ENCODE measurements at places on chromosomes 6 and 20. TPM values are rescaled to one million over a fixed set of nuclear protein-coding genes. Genes with fewer than 3 reads are reported as not detected.

DNA sequence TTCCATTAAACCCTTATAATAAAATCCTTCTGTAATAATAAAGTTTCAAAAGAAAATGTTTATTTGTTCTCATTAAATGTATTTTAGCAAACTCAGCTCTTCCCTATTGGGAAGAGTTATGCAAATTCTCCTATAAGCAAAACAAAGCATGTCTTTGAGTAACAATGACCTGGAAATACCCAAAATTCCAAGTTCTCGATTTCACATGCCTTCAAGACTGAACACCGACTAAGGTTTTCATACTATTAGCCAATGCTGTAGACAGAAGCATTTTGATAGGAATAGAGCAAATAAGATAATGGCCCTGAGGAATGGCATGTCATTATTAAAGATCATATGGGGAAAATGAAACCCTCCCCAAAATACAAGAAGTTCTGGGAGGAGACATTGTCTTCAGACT lies 3.8 kb downstream of the IL17A start:
- H3K27me3 ChIP-seq = no peaks in the 10 kb centered on the region
- no peaks in the 10 kb centered on the region for H3K4me1 ChIP-seq
- no peak for DNase-seq
- no peak overlapping the region for H3K4me3 ChIP-seq

- H3K36me3 ChIP-seq = no peaks in the 10 kb centered on the region
- DNase-seq = no peak
- H3K27ac ChIP-seq = no peak overlapping the region
- H3K4me3 ChIP-seq = no peak overlapping the region
- peaks cover 92% of the 10 kb centered on the region for H3K27me3 ChIP-seq
- peaks cover 39% of the 10 kb centered on the region for H3K4me1 ChIP-seq
These were observed 45.5 kb upstream of the NR2E1 start for GRCh38 chr6:108120311-108120710.

GRCh38 chr6:52953911-52954839 lies 40.9 kb downstream of the GSTA4 start:
- H3K4me1 ChIP-seq = no peaks in the 10 kb centered on the region
- H3K36me3 ChIP-seq = no peaks in the 10 kb centered on the region
- no peak overlapping the region for H3K4me3 ChIP-seq

- no peak overlapping the region for H3K4me3 ChIP-seq
- DNase-seq = no peak
- no peaks in the 10 kb centered on the region for H3K4me1 ChIP-seq
- no peaks in the 10 kb centered on the region for H3K36me3 ChIP-seq
These were observed 15.9 kb downstream of the ROS1 start for GRCh38 chr6:117409863-117410262.

GRCh38 chr6:88807622-88808021 lies 155.8 kb downstream of the RNGTT start:
- H3K36me3 ChIP-seq = no peaks in the 10 kb centered on the region
- no peak overlapping the region for H3K27ac ChIP-seq
- H3K4me1 ChIP-seq = no peaks in the 10 kb centered on the region
- no peak overlapping the region for H3K4me3 ChIP-seq
- H3K27me3 ChIP-seq = no peaks in the 10 kb centered on the region
- DNase-seq = no peak

DNA sequence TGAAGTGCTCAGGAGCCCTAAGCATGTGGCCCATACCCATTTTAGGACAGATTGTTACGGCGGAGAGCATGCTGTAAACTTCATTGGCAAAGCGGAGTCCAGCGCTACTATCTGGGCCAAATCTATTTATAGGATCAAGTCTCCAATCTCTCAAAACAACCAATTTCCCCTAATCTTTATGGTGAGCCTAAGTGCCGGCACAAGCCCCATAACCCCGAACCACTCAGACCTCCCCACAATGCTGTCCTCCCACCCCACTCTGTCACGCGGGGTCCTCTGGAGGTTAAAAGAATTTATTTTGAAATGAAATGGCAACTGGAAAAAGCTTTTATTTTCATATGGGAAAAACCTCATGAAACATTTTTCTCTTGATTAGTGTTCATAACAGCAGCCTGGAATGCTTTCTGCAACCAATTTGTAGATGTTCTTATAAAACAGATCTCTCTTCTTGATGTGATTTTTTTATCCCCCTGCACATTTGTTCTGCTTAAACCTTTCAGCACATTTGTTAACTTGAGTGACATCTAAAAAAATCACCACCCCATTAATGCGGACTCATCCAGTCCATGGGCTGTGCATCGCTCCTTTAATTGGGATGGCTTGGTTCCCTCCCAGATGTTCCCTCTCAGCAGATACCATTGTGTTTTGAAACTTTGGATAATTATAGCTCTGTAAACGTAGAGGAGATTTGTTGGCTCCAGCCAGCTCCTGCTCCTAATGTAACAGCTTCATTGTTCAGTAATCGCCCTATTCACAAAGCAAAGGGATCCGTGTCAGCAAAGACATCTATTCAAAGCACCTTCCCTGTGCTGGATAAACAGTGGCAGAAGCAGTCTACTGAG lies 323.6 kb downstream of the CD83 start:
- no peak overlapping the region for H3K4me3 ChIP-seq
- peaks cover 3% of the 10 kb centered on the region for H3K4me1 ChIP-seq
- H3K36me3 ChIP-seq = no peaks in the 10 kb centered on the region
- H3K27ac ChIP-seq = no peak overlapping the region
- no peak for DNase-seq

DNA sequence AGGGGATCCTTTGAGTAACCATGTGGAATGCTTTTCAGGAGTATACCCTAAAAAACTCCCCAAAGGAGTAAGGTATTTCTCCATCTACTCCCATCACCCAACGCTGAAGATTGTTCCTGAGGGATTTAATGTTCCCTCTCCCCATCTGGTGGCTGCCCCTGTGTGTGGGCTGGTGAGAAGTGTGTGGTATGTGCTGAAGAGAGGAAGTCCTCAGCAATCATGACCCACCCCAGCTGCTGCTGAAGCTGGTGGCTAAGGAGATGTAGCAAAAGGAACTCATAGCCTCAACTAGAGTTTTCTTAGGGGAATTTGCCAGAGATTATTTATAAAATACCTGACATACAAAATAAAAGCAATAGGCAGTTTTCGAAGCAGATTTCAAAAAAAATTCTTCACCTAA lies 114.3 kb upstream of the JAG1 start:
- no peak for DNase-seq
- H3K4me3 ChIP-seq = no peak overlapping the region
- no peak overlapping the region for H3K27ac ChIP-seq
- no peaks in the 10 kb centered on the region for H3K4me1 ChIP-seq
- no peaks in the 10 kb centered on the region for H3K27me3 ChIP-seq
- H3K36me3 ChIP-seq = no peaks in the 10 kb centered on the region

GRCh38 chr6:56188429-56188828 lies 59.0 kb downstream of the COL21A1 start:
- no peaks in the 10 kb centered on the region for H3K27me3 ChIP-seq
- no peak overlapping the region for H3K4me3 ChIP-seq
- no peak overlapping the region for H3K27ac ChIP-seq

- H3K36me3 ChIP-seq = no peaks in the 10 kb centered on the region
- H3K27ac ChIP-seq = no peak overlapping the region
- peaks cover 42% of the 10 kb centered on the region for H3K4me1 ChIP-seq
- no peak overlapping the region for H3K4me3 ChIP-seq
These were observed 17.1 kb upstream of the BPI start for GRCh38 chr20:38286586-38287531.

DNA sequence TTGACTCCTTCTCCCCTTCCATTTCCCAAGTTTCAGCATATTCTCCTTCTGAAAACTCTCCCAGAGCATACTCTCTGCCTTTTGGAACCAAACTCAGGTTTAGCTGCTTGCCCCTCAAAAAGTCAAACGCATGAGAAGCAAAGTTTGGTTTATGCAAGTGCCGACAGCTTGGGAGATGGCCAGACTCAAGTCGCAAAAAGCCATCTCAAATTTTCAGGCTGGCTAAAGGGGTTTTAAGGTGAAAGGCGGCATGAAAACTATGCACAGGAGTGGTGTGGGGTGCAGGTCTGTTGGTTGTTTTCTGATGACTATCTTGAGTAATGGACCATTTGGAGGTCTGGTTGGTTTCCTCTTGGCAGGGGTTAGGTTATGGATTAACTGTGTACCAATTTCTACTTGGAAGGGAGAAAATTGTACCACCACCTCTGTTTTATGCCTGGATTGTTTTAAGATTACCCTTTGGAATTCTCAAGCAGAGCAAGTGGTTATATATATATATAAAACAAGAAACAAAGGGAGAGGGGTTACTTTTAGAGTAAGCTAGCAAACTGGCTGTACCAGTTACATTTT lies 52.4 kb upstream of the SCGN start:
- H3K27ac ChIP-seq = no peak overlapping the region
- no peak overlapping the region for H3K4me3 ChIP-seq
- H3K36me3 ChIP-seq = no peaks in the 10 kb centered on the region
- no peak for DNase-seq

- peak; percentile 25 for DNase-seq
- H3K27me3 ChIP-seq = peaks cover 6% of the 10 kb centered on the region
- no peaks in the 10 kb centered on the region for H3K36me3 ChIP-seq
- no peaks in the 10 kb centered on the region for H3K4me1 ChIP-seq
These were observed 50.7 kb upstream of the CD83 start for GRCh38 chr6:14066782-14067406.

- peaks cover 18% of the 10 kb centered on the region for H3K4me1 ChIP-seq
- DNase-seq = no peak
- no peaks in the 10 kb centered on the region for H3K36me3 ChIP-seq
- no peak overlapping the region for H3K4me3 ChIP-seq
- no peak overlapping the region for H3K27ac ChIP-seq
These were observed 6.0 kb downstream of the SDC4 start for GRCh38 chr20:45341939-45342854.

GRCh38 chr6:31677955-31678354 lies 2.9 kb downstream of the LY6G5C start:
- no peak overlapping the region for H3K4me3 ChIP-seq
- H3K4me1 ChIP-seq = peaks cover 23% of the 10 kb centered on the region
- H3K27me3 ChIP-seq = no peaks in the 10 kb centered on the region
- DNase-seq = no peak

The NMBR gene
- polyA plus RNA-seq = not detected

The VSTM2L gene
- polyA plus RNA-seq = not detected

The BHLHE23 gene
- polyA plus RNA-seq = not detected

The WFDC10B gene
- not detected for polyA plus RNA-seq

The RIPPLY2 gene
- polyA plus RNA-seq = not detected

The HLA-DRA gene
- 5,181 TPM for polyA plus RNA-seq

The NRSN1 gene
- not detected for polyA plus RNA-seq

The CFAP206 gene
- polyA plus RNA-seq = not detected

The BTNL2 gene
- polyA plus RNA-seq = not detected

The SLC22A2 gene
- not detected for polyA plus RNA-seq
